Thymus (tissue), 14 donors: ENCODE measurements at places on chromosomes 11 and 22.

DNA sequence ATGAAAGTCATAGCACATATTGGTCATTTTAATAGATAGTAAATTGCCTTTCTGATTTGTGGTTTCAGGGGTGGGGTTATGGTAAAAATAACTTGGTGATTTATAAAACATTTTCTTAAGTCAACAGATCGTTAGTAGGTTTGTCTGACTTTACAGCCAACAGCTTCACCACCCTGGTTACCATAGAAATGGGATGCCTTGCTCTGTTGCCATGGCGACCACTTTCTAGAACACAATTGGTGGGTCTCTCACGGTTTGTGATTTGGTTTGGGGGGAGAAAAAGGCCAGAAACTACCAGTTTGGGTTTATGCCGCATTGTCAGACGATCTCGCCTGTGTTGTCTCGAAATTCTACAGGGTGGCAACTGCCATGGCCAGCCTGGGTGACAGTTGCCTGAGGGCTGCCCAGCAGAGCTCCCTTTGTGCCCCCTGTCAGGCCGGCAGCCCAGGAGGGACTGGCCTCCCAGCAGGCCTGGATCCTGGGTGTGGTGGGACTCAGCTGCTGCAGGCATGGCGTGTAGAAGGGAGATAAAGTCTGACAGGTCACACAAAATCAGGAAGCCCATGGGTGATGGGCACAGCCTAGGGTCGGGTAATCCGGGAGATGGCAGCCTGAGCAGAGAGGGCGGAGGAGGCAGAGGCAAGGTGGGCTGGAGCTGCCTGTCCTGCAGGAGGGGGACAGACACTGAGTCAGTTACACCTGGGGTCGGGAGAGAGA is 30.9 kb downstream of the KCNC1 start:
- H3K27ac ChIP-seq = no peak overlapping the region
- H3K4me3 ChIP-seq = no peak overlapping the region
- H3K27me3 ChIP-seq = no peaks in the 10 kb centered on the region
- DNase-seq = no peak

- DNase-seq = no peak
- H3K4me1 ChIP-seq = no peaks in the 10 kb centered on the region
- no peaks in the 10 kb centered on the region for H3K36me3 ChIP-seq
- H3K27ac ChIP-seq = no peak overlapping the region
These were observed 11.0 kb upstream of the CWF19L2 start for GRCh38 chr11:107468596-107468995.

DNA sequence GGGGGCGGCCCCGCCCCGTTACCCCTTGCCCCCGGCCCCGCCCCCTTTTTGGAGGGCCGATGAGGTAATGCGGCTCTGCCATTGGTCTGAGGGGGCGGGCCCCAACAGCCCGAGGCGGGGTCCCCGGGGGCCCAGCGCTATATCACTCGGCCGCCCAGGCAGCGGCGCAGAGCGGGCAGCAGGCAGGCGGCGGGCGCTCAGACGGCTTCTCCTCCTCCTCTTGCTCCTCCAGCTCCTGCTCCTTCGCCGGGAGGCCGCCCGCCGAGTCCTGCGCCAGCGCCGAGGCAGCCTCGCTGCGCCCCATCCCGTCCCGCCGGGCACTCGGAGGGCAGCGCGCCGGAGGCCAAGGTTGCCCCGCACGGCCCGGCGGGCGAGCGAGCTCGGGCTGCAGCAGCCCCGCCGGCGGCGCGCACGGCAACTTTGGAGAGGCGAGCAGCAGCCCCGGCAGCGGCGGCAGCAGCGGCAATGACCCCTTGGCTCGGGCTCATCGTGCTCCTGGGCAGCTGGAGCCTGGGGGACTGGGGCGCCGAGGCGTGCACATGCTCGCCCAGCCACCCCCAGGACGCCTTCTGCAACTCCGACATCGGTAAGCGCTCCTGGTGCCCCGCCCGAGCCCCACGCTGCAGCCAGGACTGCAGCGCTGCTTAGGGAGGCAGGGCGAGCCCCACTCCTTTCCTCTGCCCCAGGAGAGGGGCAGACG is at the start of gene TIMP3:
Gene TIMP3, plus strand, starts transcription at position 169 of the 700 bp plus-strand sequence. Its CDS starts 297 bp downstream, at position 466.
- peak within 1 kb of the TSS; percentile 46 for H3K4me3 ChIP-seq
- H3K4me1 ChIP-seq = peaks cover 10% of the 10 kb centered on the region
- H3K27ac ChIP-seq = no peak within 1 kb of the TSS
- peaks cover 26% of the 10 kb centered on the region for H3K27me3 ChIP-seq
- peak; percentile 48 for DNase-seq

DNA sequence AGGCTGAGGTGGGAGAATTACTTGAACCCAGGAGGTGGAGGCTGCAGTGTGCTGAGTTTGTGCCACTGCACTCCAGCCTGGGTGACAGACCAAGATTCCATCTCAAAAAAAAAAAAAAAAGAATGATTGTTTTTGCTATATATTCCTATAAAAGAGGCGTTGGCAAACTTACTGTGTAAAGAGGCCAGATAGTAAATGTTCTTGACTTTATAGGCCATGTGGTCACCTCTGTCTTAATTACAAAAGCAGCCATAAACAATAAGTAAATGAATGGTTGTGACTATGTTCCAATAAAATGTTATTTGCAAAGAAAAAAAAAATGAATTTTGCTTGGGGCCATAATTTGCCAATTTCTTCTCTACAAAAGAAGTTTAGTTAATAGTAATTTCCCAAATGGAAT is 12.3 kb downstream of the ATM start:
- peaks cover 7% of the 10 kb centered on the region for H3K4me1 ChIP-seq
- H3K27me3 ChIP-seq = no peaks in the 10 kb centered on the region
- DNase-seq = no peak
- no peak overlapping the region for H3K27ac ChIP-seq
- H3K36me3 ChIP-seq = no peaks in the 10 kb centered on the region

DNA sequence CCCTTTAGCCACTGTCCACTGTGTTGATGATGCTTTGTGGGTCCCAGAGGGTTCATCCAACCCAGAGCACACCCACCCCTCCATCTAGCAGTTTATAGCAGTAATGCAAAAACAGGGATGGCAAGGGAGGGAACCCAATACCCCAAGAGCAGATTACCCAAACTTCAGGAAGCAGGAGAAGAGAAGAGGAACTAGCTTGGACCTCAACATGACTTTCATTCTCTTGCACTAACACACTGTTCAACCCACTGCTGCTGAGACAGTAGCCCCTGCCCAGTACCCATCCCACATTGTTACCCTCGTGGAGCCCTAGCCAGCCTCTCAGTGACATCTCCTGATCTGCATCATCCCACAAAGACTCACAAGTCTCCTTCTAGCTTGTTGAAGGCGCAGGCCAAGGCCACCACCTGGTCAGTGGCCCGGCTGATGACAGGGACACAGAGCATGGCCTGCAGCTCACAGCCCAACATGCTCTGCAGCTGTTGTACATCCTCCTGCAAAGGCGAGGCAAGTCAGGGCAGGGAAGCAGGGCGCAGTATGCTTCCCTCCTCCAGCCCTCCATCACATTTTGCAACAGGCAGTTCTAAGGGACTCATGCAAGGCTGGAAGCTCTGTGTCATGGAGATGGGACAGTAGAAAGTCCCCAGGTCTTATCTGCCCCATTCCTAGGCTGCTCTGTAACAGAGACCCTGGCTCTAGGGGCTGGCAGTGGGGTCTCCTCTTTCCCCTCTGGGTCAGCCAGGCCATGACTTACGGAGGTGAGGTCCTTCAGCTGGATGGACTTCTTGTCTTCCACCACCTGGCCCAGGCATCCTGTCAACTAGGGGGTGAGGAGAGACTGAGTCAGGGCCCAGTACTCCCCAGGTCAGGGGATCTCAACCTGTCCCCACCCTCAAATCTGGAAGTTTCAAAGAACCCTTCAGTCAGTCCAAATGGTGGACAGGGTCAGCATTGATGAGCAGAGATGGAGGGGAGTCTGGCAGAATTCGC is 85.5 kb downstream of the PDE2A start:
- H3K4me1 ChIP-seq = peaks cover 47% of the 10 kb centered on the region
- H3K27ac ChIP-seq = no peak overlapping the region
- H3K36me3 ChIP-seq = no peaks in the 10 kb centered on the region
- DNase-seq = no peak
- peaks cover 86% of the 10 kb centered on the region for H3K27me3 ChIP-seq

GRCh38 chr22:22948651-22949571 is 61.3 kb downstream of the IGLL5 start:
- no peaks in the 10 kb centered on the region for H3K4me1 ChIP-seq
- H3K4me3 ChIP-seq = no peak overlapping the region
- DNase-seq = no peak
- no peaks in the 10 kb centered on the region for H3K36me3 ChIP-seq
- H3K27me3 ChIP-seq = peaks cover 2% of the 10 kb centered on the region

- no peak for DNase-seq
- no peak overlapping the region for H3K4me3 ChIP-seq
- H3K4me1 ChIP-seq = no peaks in the 10 kb centered on the region
- no peaks in the 10 kb centered on the region for H3K27me3 ChIP-seq
- H3K27ac ChIP-seq = no peak overlapping the region
These were observed 29.8 kb downstream of the RNF141 start for GRCh38 chr11:10511181-10511621.

GRCh38 chr11:95888439-95888838 is 35.5 kb downstream of the MTMR2 start:
- no peak for DNase-seq
- peaks cover 3% of the 10 kb centered on the region for H3K36me3 ChIP-seq
- H3K4me3 ChIP-seq = no peak overlapping the region
- no peaks in the 10 kb centered on the region for H3K27me3 ChIP-seq

GRCh38 chr22:49093192-49093880 is 734.3 kb downstream of the BRD1 start:
- H3K27me3 ChIP-seq = no peaks in the 10 kb centered on the region
- H3K27ac ChIP-seq = no peak overlapping the region
- H3K4me3 ChIP-seq = no peak overlapping the region
- H3K4me1 ChIP-seq = no peaks in the 10 kb centered on the region
- H3K36me3 ChIP-seq = no peaks in the 10 kb centered on the region
